Activated CD8-positive, alpha-beta memory T cell treated with anti-CD3 and anti-CD28 coated beads, Interleukin-2, amount 50 U/mL, for 4 hours (primary cell): ENCODE measurements at places on chromosomes 1 and 21.

- DNase-seq: no peak
Measured at GRCh38 chr1:218886101-218886871, 287.4 kb upstream of the LYPLAL1 start.

DNA sequence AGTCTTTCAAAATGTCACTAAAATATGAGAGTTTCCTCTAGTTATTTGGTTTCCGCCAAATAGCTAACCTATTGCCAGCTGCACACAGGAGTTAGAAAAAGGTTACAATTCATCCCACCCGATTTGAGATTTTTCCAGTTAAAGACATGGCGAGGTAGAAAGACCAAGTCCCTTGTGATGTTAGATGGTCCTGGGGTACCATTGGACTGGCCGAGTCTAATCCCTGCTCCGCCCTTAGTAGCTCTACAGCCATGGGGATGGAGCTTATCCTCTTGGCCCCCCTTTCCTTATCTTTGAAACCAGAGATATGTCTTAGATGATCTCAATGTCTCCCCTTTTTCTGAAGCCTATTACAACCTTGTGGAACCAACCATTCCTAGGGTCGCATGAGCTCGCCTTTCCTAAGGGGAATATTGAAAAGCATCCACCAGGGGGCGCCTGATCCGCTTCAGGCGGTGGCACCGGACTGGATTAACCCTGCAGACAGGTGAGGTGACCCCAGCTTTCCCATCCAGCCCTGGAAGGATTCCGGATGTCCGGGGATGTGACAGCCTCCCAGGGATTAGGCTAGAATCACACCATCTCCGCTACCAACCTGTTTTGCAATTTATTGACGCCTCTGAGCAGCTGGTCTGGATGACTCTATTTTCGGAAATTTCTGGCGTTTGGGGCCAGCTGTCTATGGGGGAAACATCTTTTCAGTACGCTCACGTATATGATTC is 68.3 kb upstream of the SIM2 start:
- peak; percentile 64 for DNase-seq

DNA sequence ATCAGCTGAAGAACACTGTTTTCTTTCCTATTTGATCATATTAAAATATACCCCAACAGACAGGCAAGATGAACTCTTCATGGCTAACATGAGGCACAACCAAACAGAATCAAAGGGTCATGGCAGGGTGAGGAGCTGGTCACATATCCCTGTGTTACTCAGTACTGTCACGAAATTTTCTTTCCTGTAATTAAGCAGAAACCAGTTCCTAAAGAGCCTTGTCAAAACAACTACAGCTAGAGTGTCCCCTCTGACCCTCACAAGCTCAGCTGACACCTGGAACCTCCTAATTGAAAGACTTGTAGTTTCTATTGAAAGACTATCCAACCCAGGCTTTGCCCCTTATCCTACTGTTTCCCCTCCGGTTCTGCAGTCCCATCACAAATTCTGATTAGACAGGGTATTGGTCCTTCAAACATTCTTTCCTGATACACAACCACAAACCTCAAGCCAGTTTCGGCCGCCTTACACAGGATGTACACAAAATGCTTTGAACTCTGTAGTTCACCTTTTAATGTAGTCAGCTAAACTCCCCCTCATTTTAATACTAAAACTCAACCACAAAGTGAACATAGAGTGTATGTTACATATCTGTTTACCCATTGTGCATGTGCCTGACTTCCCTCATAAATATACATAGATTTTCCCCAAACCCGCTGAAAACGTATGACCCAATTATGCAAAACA is 651.9 kb downstream of the MRPL39 start:
- DNase-seq: no peak

DNA sequence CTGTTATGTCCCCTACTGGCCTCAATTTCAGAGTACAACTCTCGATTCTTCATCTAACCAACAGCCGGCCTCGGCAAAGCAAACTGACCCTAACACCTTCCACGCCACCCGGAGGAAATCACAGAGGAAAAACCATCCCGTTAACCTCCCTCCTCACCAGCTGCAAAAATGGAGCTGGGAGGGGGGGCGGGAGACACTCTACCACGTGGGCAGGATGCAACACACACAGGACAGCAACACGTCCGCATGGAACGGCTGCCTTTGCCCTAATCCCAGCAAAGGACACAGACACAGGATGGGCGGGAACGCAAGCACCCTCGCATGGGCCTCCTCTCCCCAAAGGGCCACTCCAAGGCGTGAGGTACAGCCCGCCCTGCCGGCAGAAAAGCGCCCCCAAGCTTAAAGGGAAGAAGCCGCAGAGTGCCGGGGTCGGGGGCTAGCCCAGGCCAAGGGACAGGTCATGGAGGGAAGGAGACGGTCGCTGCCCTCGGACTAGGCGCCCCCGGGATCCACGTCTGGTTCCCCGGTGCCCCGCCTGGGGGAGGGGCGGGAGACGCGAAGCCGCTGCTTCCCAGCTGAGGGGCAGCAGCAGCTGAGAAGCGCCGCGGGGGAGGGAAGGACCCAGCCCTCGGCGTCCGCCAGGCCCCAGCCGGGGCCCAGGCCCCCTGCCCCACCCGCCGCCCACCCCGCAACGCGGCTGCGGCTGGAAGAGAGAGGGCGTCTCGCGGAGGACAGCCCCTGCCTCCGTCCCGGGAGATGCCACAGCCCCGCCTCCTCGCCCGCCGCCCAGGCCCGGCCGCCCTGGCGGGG is 590 bp downstream of the FOXJ3 start:
- DNase-seq: peak; percentile 27

DNA sequence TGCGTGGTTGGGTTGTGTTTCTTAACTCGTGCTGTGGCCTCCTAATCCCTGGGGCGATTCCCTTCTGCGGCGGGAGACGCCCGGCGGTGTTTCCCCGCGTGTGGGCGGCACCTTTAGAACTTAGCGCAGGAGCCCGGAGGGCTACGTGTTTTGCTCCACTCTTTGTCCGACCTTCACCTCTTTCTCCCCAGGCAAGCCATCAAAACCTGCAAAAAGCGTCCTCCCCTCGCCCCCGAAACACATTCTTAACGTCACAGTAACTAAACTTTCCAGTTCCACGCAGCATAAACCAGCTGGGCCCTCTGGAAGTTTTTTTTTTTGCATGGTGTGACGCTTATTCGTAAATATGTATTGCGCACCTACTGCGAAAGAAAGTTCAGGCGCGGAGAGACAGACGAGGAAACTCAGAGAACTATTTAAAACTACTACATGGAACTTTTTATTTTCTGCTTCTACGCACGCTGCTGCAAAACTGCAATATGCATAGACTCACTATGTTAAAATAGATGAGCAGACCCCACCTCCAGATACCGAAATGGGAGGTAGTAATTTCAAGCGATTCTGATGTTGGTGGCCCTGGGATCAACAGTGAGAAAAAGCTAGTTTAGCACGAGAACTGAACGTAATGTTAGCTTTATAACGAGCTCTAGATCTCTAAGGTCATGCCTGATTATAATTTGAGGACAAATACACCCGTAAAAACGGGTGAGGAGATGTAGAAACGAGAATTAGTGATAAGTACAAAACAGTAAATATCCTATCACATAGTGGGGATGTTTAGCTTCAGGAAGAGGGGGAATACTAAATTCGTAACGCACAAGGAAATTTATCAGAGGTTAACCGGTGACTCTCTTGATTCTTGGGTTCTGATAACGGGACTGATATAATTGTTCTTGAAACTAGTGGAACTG is 920 bp downstream of the MTR start:
- peak; percentile 71 for DNase-seq

GRCh38 chr1:84776639-84777038 is 86.4 kb upstream of the SSX2IP start:
- DNase-seq: no peak
